Heart right ventricle (tissue), 16 donors: ENCODE measurements at places on chromosomes 13 and 19. TPM values are rescaled to one million over a fixed set of nuclear protein-coding genes. Genes with fewer than 3 reads are reported as not detected.

DNA sequence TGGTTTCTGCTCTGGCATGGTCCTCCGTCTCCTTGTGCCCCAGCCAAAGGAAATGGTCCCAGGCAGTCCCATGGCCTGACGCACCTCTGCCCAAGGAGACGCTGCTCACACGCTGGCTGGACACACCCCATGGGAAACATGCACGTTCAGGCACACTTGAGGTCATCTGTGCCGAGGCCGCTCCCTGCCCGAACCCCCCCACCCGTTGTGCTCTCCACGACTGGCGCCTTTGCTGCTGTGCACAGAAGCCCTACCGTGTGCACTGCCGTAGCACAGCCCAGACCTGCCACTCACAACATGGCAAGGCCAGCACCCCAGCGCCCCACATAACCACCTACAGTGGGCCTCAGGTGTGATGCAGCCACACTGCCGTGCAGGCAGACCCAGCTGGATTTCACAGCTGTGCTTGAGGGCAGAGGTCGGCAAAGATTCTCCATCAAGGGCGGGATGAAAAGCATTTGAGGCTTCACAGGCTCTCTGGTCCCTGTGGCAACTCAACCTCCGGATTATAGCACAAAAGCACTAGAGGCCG, 65.7 kb downstream of the SPACA7 start:
- H3K4me1 ChIP-seq, result peaks cover 10% of the 10 kb centered on the region
- no peak overlapping the region for H3K27ac ChIP-seq
- no peak for DNase-seq

GRCh38 chr19:4014541-4015491, 7.3 kb downstream of the PIAS4 start:
- peak overlapping the region; percentile 2 for H3K4me3 ChIP-seq
- no peaks in the 10 kb centered on the region for H3K27me3 ChIP-seq
- H3K27ac ChIP-seq, result peak overlapping the region; percentile 81

- H3K27me3 ChIP-seq, result peaks cover 8% of the 10 kb centered on the region
- no peak overlapping the region for H3K4me3 ChIP-seq
- no peak overlapping the region for H3K27ac ChIP-seq
- H3K36me3 ChIP-seq, result no peaks in the 10 kb centered on the region
- DNase-seq, result no peak
- H3K4me1 ChIP-seq, result peaks cover 7% of the 10 kb centered on the region
Measured at GRCh38 chr13:109840201-109840892, 54.0 kb upstream of the IRS2 start.

GRCh38 chr19:12052497-12053169, at the start of gene ZNF878:
Gene ZNF878, minus strand, starts transcription at chr19:12052961. Its CDS starts 160 bp downstream, at chr19:12052801.
- peaks cover 6% of the 10 kb centered on the region for H3K4me1 ChIP-seq
- H3K27me3 ChIP-seq, result no peaks in the 10 kb centered on the region
- peak; percentile 91 for DNase-seq
- H3K36me3 ChIP-seq, result no peaks in the 10 kb centered on the region
- peak within 1 kb of the TSS; percentile 75 for H3K27ac ChIP-seq

- no peak overlapping the region for H3K27ac ChIP-seq
- no peaks in the 10 kb centered on the region for H3K4me1 ChIP-seq
- H3K36me3 ChIP-seq, result no peaks in the 10 kb centered on the region
- no peak overlapping the region for H3K4me3 ChIP-seq
Measured at GRCh38 chr13:97928301-97928700, 25.2 kb upstream of the IPO5 start.

DNA sequence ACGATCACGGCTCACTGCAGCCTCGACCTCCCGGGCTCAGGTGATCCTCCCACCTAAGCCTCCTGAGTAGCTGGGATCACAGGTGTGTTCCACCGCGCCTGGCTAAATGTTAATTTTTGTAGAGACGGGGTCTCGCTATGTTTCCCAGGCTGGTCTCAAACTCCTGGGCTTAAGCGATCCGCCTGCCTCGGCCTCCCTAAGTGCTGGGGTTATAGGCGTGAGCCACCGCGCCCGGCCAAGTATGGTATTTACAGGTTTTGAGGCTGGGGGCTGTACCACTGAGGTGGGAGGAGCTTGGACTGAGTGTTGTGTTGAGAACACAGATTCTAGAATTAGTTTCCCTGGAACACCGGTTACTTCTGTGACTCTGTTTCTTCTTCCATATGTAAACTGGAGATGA, 452 bp upstream of the PPM1N start:
- H3K27ac ChIP-seq, result no peak overlapping the region
- peaks cover 13% of the 10 kb centered on the region for H3K27me3 ChIP-seq
- no peaks in the 10 kb centered on the region for H3K36me3 ChIP-seq
- peaks cover 43% of the 10 kb centered on the region for H3K4me1 ChIP-seq
- H3K4me3 ChIP-seq, result no peak overlapping the region
- DNase-seq, result no peak

DNA sequence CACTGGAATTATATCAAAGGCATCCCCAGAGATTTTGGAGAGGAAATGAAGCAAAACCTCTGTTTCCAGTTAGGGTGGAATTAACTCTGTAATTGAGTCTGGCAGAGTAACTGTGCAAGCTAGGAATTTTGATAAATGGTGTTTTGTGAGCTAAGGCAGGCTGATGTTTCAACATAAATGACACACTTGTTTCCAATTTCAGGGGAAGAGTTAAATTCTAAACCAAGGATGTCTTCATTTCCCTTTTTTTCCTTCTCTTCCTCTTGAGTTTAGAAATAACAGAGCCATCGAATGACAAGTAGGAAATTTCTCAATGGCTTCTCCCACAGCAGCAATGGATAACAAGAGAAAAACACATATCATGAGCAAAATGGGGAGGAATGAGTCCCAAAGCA, 131.2 kb downstream of the IRS2 start:
- H3K27ac ChIP-seq, result peak overlapping the region; percentile 55
- no peak overlapping the region for H3K4me3 ChIP-seq
- H3K27me3 ChIP-seq, result peaks cover 53% of the 10 kb centered on the region
- no peak for DNase-seq
- no peaks in the 10 kb centered on the region for H3K36me3 ChIP-seq

DNA sequence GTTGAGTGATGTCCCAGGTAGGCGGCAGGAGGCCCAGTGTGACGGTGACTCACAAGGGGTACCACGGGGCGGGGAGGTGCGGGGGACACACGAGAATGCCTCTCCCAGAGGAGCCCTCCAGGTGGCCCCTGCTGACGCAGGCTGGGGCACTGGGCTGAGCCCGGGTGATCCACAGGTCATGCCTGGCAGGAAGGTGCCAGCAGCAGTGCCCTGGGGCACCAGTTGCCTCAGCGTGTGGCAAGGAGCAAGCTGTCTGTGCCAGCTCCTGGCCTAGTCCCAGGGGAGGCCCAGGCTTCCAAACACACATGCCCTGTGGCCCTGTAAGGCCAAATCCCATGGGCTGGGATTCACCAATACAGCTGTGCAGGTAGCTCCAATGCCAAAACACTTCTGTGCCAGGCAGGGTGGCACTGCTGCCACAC, 28.0 kb downstream of the AKT2 start:
- H3K4me3 ChIP-seq, result no peak overlapping the region
- H3K4me1 ChIP-seq, result peaks cover 9% of the 10 kb centered on the region
- peak overlapping the region; percentile 27 for H3K27ac ChIP-seq
- no peaks in the 10 kb centered on the region for H3K36me3 ChIP-seq

GRCh38 chr13:23599083-23599925, 29.1 kb downstream of the TNFRSF19 start:
- H3K27ac ChIP-seq, result no peak overlapping the region
- no peaks in the 10 kb centered on the region for H3K27me3 ChIP-seq
- no peak for DNase-seq
- no peaks in the 10 kb centered on the region for H3K4me1 ChIP-seq
- H3K36me3 ChIP-seq, result peaks cover 6% of the 10 kb centered on the region

GRCh38 chr13:42116225-42116624, 67.8 kb downstream of the DGKH start:
- no peak overlapping the region for H3K4me3 ChIP-seq
- H3K36me3 ChIP-seq, result no peaks in the 10 kb centered on the region
- H3K27me3 ChIP-seq, result no peaks in the 10 kb centered on the region
- H3K4me1 ChIP-seq, result no peaks in the 10 kb centered on the region
- H3K27ac ChIP-seq, result no peak overlapping the region

DNA sequence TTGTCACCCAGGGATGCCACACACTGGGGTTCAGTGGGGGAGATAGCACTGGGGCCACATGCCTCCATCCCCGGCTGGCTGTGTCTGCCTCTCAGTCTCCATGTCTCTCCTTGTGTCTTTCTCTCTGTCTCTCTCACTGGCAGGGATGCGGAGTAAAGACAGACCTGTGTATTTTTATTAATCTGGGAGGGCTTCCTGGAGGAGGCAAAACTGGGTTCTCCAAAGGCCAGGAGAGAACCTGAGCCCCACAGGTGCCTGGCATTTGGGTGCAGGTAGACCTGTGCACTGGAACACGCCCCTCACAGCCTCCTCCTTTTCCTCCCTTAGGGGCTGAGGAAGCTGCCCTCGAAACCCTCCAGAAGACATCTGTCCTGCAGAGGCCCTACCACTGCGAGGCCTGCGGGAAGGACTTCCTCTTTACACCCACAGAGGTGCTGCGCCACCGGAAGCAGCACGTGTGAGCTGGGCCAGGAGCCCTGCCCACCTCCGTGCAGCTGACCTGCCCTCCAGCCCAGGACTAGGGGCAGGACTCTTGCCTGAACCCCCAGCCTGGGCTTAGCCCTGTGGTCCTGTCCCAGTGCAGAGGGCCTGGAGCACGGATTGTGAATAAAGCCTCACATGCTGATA, 32.7 kb downstream of the DHX34 start:
- no peak overlapping the region for H3K4me3 ChIP-seq
- no peaks in the 10 kb centered on the region for H3K36me3 ChIP-seq
- H3K27ac ChIP-seq, result no peak overlapping the region
- H3K27me3 ChIP-seq, result no peaks in the 10 kb centered on the region

GRCh38 chr13:77660841-77661250, 36.6 kb upstream of the SLAIN1 start:
- no peak for DNase-seq
- no peak overlapping the region for H3K4me3 ChIP-seq
- no peak overlapping the region for H3K27ac ChIP-seq
- no peaks in the 10 kb centered on the region for H3K27me3 ChIP-seq

DNA sequence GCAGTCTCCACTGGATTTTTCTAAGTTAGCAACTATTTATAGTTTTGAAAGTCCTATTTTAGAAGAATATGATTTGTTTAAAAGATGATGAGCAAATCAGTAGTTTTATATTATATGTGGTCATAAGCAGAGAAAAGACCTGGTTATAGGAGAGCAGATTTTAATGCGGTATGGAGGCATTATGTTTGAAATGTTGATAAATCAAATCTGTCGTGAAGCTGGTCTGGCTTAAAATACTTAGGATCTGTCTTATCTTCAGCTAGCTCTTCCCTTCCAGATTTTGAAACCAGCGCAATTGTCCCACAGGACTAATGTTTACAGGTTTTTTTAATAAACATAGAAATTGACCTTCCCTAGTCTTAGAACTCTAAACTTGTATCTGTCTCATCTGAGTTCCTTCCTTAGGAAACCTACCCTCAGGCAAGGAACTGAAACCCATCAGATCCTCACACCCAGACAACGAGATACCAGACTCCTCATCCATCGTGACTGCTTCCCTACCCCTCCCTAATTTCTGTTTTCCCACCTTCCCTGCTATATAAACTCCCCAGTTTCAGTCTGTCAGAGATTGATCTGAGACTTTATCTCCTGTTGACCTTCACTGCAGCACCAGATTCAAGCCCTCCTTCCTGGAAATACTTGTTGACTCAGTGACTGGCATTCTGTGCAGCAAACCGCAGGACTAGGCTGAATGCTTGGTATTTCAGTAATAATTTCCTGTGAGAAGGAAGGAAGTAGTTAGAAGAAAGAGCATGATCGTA, 37.8 kb upstream of the CXCL17 start:
- H3K27ac ChIP-seq, result peak overlapping the region; percentile 26
- no peaks in the 10 kb centered on the region for H3K4me1 ChIP-seq
- DNase-seq, result no peak
- H3K36me3 ChIP-seq, result no peaks in the 10 kb centered on the region

Gene CBY2
- not detected for total RNA-seq

Gene ATP4A
- total RNA-seq, result not detected

Gene FOSB
- total RNA-seq, result 54.5 TPM

Gene SOHLH2
- 2.7 TPM for total RNA-seq

Gene EDDM13
- total RNA-seq, result not detected

Gene DAND5
- 8.3 TPM for total RNA-seq
